ENCODE measurements at places on chromosomes 5 and 9.
A peak's percentile ranks its signal among the peaks of the same experiment; 100 is the strongest.

DNA sequence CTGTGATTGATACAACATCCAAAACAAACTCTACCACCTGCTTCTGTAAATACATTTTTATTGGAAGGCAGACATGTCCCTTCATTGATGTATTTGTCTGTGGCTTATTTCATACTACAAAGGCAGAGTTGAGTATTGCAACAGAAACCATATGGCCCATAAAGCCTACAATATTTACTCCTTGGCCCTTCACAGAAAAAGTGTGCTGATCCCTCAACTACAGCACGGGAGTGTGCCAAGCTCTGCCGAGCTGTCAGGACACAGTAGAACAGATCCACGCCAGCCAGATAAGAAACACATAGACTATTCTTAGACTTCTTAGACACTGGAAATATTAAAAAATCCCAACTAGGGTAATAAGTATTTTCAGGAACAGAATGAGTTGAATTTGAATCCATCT, 13.2 kb downstream of the TICAM2 start:
- DNase-seq: no peak

- no peak for DNase-seq
Measured at GRCh38 chr5:158773161-158773560, 326.6 kb downstream of the EBF1 start.

GRCh38 chr9:21443849-21444625, 3.8 kb downstream of the IFNA1 start:
- DNase-seq: peak; percentile 48

DNA sequence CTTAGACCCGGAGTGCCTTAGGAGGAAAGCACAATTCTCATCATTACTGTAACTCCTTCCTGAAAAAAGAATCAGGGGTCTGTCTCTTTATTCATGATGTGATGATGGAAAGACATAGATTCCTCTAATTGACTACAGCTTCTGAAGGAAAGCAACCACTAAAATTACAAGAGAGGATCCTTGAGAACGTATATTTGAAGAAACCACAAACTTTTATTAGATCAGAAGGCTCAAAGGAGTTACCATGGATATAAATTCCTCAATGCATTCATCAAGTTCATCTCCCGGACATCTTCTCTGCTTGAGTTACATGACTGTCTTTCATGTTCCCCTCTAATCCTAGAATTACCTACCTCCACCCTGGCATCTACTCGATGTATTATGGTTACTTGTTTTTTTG, 104.1 kb upstream of the PAPPA start:
- no peak for DNase-seq

DNA sequence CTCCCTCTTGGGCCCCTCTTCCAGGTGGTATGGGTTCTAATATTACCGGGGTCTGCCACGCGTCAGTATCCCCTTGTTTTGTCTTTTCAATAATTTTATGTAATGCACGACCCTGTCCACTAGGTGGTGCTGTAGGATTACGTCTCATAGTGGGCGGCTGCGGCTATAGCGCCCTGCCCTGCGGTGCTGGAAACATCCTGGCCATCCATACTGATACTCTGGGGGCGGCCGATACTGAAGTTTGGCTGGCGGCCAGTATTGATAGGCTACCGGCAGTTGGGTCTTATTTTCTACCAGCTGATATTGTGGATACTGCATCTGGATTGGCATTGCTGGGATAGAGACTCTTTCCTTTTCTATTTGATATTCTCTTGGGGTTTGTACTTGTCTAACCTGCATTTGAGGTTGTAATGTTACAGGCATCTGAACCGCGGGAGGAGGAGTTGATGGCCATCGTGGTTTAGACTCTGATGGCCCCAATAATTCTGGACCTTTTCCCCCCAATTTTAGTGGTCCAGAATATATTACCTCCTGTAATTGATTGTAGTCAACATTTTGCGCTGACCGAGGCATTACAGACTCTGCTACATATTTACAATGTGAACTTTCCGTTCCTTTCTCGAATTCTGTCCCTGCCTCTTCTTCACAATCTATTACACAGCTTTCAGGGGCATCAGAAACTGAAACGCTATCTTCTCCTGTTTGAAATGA, 3.3 kb upstream of the TMEM141 start:
- DNase-seq: peak; percentile 67

DNA sequence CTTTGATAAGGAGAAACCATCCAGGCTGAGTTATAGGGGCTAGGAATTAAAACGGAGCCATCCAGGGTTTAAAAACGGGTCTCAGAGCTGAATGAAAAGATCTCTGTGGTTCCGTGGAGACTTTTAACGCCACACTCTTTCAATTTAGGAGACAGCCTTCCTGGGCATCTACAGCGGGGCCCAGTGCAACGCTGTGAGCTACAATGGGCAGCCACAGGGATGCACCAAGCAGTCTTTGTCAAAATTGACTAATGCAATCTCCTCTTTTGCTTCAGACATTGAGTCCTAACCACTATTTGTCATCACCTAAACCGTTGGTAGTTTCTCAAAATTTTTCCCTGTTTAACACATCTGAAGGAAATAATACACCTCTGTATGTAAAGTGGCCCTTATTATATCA, 96.6 kb upstream of the ABCA1 start:
- no peak for DNase-seq

DNA sequence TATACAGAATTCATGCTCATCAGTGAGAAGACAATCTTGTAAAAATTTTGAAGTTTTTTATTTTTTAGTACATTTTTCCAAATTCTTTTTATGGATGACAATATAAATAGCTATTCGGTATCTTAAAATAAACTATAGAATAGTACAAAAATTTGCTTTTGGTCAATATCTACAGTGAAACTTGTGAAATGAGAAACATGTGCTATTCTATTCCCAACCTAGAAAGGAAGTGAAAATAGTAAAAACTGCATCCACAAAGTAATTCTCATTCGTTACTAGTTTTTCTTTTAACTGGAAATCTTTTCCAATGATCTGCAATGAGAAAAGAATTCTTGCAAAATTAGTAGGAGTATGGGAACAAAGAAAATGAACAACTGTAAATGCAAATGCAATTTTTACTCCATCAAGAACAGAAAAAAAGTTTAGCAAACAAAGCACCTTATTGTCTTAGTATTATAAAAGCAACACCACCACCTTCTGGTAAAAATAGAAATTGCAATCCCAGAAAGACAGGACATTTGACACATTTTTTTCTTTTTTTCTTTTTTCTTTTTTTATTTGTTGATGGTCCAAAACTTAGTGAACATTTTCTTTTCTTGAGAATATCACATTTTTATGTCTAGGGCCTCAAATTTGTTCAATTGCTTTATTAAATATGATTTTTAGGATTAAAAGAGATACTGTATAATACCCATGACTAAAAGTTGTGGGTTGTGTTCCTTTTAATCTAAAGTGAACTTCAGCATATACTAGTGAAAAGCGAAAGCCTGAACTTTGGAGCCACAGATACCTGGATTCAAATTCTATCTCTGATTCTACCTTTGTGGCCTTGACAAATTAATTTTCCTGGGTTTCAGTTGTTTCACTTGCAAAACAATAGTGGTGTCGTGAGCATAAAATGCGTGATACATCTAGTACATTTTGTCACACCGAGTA, 72.3 kb downstream of the SLCO4C1 start:
- DNase-seq: peak; percentile 2

DNA sequence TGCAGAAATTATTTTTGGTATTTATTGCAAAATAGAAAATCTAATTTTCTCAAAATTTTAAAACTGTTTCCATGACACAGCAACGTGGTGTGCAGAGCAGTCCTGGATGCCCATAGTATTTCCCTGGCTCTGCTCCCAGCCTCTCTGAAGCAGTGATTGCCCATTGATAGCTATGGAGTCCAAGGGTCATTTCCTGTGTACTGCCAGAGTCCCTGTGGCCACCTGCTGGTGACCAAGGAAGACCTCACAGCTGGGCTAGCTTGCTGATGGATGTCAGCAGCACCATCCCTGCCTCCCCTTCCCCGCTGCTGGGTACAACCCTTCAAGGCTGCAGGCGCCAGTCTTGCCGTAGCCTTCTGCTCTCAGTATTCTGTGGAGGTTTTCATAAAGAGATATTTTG, 184.1 kb downstream of the DIRAS2 start:
- no peak for DNase-seq

DNA sequence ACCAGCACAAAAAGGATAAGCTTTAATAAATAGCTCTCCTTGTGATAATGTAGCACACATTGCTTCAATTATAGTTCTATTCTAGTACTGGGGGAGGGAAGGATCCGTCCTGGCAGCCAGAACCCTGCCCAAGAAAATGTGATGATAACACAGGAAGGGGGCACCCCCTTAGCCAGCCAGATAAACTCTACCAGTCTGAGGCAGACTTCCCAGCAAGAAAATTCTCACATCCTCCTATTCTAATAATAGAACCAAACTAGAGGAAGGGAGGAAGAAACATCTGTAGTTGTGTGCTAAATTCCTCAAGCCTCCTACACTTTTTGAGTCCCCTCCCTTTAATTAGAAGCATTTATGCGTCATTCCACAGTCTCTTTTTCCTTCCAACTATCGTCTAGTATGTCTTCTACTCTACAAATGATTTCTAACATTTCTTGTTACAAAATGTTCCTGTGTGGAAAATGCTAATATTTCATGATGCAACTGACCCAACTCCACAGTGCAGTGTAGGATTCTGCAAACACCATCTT, 261.0 kb downstream of the SEMA5A start:
- no peak for DNase-seq

Measured in germinal center (tissue), 1 donor.